ENCODE measurements at places on chromosomes 7 and 10.

GRCh38 chr7:102039706-102040105 lies 222.3 kb downstream of the CUX1 start:
- DNase-seq, result no peak

GRCh38 chr10:9535744-9536143 lies 1481.3 kb downstream of the GATA3 start:
- no peak for DNase-seq

DNA sequence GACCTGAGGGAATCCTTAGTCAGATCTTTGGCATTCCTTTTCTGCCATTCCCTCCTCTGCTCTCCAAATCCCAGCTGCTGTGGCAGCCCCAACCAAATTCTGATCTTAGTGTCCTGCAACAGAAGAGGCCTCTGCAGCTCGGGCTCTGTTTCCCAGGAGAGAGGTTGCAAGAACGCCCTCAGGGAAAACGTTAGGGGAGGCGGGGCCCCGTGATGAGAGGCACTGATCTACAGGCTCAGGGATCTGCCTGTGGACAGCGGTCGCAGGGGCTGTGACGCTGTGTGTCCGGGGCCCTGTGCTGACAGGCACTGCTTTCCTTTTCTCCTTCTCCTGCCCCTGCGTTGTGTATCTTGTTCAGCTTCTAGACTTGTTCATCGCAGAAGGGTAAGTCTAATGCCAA lies 57.3 kb upstream of the DPYSL4 start:
- DNase-seq, result no peak

DNA sequence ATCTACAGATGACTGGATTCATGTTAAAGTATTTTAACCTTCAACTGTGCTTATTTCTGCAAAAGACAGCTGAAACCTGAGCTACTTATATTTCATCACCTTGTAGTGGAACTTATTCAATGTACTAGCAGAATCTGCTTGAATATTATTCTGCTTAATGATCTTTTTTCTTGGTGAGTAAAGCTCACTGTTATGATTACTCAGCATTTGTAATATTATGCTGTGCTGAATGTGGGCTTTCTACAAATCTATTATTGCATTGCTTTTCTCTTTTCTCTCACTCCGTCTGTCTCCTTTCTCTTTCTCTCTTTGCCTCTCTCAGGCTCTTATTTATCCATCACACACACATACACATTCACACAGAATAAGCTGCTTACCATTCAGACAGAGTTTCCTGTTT lies 98.7 kb upstream of the TMEM196 start:
- DNase-seq, result no peak

GRCh38 chr7:77759294-77759889 lies 38.8 kb downstream of the TMEM60 start:
- peak; percentile 83 for DNase-seq

DNA sequence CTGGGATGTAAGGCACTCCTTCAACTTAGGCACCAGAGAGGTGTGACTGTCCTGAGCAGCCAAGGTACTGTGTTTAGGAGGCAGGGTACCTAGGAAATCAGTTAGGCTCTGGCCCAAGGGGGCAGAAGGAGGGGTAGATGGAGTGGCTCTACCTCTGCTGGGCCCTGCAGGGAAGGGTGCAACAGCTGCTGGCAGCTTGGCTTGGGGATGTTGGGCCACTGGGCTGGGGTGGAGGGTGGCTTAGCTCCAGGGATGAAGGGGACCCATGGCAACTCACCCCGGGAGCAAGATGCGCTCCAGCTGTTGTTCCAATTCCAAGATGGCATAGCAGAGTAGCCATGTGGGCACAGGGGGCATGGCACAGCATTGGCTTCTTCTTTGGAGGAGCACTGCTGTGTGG lies 42.1 kb downstream of the NEURL1 start:
- DNase-seq, result no peak

- DNase-seq, result no peak
These were observed 16.8 kb downstream of the CALU start for GRCh38 chr7:128755819-128756476.

Measured in CD4-positive, alpha-beta T cell treated with Interleukin-1 beta for 1 hour (primary cell).